Smooth muscle cell of the coronary artery (primary cell): ENCODE measurements at places on chromosomes 7 and 10. TPM values are rescaled to one million over a fixed set of nuclear protein-coding genes. Genes with fewer than 3 reads are reported as not detected.

Gene MUC12
- total RNA-seq, result not detected in 2 replicates

Gene TAS2R3
- total RNA-seq, result 0.68 and 1.8 TPM in 2 replicates

Gene MYO3A
- not detected in 2 replicates for total RNA-seq

Gene MEOX2
- total RNA-seq, result under 0.01 and 1.5 TPM in 2 replicates

Gene CNNM2
- 14.6 and 15.3 TPM in 2 replicates for total RNA-seq

Gene RPEL1
- total RNA-seq, result 0.08 and 0.12 TPM in 2 replicates

Gene OPALIN
- total RNA-seq, result not detected in 2 replicates

Gene EEF1AKMT2
- total RNA-seq, result 13.0 and 18.6 TPM in 2 replicates

Gene LRGUK
- total RNA-seq, result 0.08 TPM in 1 of 2 replicates, not detected in the other

Gene ACTL6B
- not detected in 2 replicates for total RNA-seq

Gene GPRIN2
- 0.08 TPM in 1 of 2 replicates, not detected in the other for total RNA-seq

Gene SPDYE11
- total RNA-seq, result not detected in 2 replicates

Gene TLX1
- total RNA-seq, result not detected in 2 replicates

Gene GNAI1
- 7.4 and 35.8 TPM in 2 replicates for total RNA-seq

Gene CCL26
- 1.4 TPM in 2 replicates for total RNA-seq

Gene GIMAP6
- total RNA-seq, result 0.35 TPM in 1 of 2 replicates, not detected in the other

Gene CFAP70
- total RNA-seq, result 0.30 and 0.94 TPM in 2 replicates

Gene SLC35G1
- total RNA-seq, result 1.5 and 3.2 TPM in 2 replicates

Gene SPACDR
- 0.38 and 0.70 TPM in 2 replicates for total RNA-seq

Gene CYP3A7
- total RNA-seq, result 0.23 TPM in 1 of 2 replicates, not detected in the other

Gene RADIL
- total RNA-seq, result 0.38 TPM in 1 of 2 replicates, not detected in the other

Gene SHH
- not detected in 2 replicates for total RNA-seq

Gene SH2D4B
- not detected in 2 replicates for total RNA-seq

Gene PRF1
- not detected in 2 replicates for total RNA-seq

Gene C10orf95
- not detected in 2 replicates for total RNA-seq

Gene OR2A14
- not detected in 2 replicates for total RNA-seq

Gene CPA5
- 0.08 and 0.12 TPM in 2 replicates for total RNA-seq

Gene DPP6
- not detected in 2 replicates for total RNA-seq

Gene SSC4D
- total RNA-seq, result 0.68 TPM in 1 of 2 replicates, not detected in the other

Gene CEP41
- 7.5 TPM in 2 replicates for total RNA-seq

Gene BTAF1
- 36.5 and 39.2 TPM in 2 replicates for total RNA-seq

Gene SUN3
- not detected in 2 replicates for total RNA-seq

Gene CREB3L2
- 12.6 and 48.6 TPM in 2 replicates for total RNA-seq
